ENCODE measurements at places on chromosomes 2 and 18.

GRCh38 chr2:86275962-86276361 lies 61.5 kb downstream of the REEP1 start:
- no peak for DNase-seq

- no peak for DNase-seq
Measured at GRCh38 chr2:143513081-143513480, 383.9 kb downstream of the ARHGAP15 start.

DNA sequence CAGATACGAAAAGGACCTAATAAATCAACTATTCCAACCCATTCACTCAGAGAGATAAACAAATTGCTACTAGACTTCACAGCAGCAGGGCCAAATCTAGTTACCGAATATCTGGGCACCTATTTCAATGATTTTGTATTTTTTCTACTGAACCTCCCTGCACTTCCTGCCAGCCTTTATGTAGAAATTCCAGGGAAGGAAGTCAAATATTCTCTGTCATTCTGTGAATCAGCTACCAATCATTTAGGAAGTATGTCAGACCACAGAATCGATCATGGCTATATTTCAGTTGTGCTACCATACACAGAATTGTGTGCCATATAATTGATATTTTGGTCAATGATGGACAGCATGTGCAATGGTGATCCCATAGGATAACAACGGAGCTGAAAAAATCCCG lies 109.6 kb upstream of the SPOPL start:
- no peak for DNase-seq

DNA sequence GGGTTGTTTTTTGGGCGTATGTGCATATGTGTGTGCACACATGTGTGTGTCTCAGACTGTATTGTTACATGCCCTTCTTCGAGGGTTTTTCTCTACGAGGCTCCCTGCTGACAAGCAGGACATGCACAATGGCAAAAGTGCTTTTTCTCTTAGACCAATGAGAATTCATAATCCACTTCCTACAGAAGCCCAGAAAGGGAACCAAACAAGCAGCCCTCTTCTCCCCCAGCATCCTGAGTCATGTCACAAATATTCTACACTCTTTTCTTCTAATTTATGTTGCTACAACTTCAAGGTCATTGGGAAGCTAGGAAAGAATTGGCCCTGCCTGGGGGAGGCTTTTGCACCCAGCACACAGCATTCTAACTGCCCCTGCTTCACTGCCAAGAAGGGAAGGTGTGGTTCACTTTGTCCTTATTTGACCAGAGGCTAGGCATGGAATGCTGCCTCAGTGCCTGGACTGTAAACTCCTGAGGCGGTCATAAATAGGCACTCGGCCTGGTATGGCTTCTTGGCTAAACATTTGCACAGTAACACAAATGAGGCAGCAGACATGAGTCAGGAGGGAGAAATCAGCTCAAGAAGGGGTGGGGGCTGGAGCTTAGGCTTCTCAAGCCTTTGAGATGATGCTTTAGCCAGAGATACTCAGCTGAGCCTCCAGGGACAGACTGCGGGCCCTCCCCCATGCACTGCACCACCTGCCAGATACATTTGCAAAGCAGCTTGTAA lies 92.7 kb upstream of the KLF7 start:
- DNase-seq: peak; percentile 46

- DNase-seq: no peak
Measured at GRCh38 chr2:152507907-152508306, 172.9 kb downstream of the FMNL2 start.

- DNase-seq: no peak
Measured at GRCh38 chr2:153873052-153874048, 1.6 kb downstream of the GALNT13 start.

GRCh38 chr2:176146101-176146500 lies 5.2 kb upstream of the HOXD4 start:
- peak; percentile 75 for DNase-seq

GRCh38 chr2:31217465-31218200 lies at the start of gene CAPN14:
Gene CAPN14 (minus strand): TSS chr2:31217515. CDS start chr2:31205447, 12,068 bp downstream.
- DNase-seq: no peak

DNA sequence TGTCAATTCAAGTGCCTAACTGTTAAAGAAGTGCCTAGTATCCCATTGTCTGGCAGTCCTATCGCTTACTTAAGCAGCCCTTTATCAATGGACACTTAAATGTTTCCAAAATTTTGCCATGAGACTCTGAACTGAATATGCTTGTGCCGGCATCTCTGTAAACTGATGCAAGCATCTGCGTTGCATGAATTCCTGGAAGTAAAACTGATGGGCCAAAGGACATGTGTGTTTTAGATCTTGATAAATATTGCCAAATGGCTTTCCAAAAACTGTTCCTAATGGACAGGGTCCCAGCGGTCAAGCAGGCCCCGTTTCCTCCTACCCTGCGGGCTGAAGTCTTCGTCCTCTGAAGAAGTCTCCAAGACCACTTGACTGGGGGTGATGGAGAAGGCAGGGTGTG lies 121.3 kb upstream of the ZNF516 start:
- DNase-seq: no peak

DNA sequence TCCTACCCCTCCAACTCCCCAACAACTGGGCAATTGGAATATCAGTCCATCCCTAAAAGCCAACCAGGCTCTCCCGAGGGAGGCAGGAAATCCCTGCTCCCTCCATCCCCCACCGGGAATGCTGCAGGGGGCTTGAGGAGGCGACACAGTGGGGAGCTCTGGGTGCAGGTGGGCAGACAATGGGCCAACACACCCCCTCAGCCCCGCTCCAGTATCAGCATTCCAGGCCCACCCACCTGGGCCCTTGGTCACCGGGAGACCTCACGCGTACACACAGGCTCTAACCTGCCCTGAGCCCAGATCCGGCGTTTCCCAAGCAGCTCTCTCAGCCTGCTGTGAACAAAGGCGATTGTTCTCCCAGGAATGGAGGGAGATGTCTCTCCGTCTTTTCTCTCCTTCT lies 37.6 kb upstream of the FZD7 start:
- DNase-seq: no peak

DNA sequence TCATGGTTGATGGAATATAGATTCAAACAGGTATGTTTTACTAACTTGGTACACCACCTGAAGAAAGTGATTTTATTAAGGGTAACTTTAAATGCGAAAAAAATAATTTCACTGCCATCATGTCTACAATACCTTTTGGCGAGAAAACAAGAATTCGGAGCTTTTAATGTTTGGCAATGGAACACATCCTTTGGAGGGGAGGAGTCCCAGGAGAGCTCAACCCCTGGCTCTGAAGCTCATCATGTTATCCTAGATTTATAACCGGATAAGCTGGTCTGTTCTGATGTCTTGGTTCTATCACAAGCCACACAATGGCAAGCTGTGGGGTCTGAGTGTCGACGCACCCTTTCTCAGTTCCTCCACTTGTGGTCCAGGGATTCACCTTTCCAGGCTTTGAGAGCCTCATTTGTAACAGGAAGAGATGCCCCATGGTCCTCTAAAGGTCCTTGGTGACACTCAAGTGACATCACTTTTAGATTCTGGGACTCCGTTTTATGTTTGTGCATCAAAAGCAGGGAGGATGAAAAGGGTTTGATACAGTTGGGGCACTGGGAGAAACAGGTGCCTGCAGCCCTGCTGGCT lies 172.7 kb downstream of the BCL2 start:
- no peak for DNase-seq

- no peak for DNase-seq
Measured at GRCh38 chr2:167404627-167405284, 516.5 kb downstream of the XIRP2 start.

DNA sequence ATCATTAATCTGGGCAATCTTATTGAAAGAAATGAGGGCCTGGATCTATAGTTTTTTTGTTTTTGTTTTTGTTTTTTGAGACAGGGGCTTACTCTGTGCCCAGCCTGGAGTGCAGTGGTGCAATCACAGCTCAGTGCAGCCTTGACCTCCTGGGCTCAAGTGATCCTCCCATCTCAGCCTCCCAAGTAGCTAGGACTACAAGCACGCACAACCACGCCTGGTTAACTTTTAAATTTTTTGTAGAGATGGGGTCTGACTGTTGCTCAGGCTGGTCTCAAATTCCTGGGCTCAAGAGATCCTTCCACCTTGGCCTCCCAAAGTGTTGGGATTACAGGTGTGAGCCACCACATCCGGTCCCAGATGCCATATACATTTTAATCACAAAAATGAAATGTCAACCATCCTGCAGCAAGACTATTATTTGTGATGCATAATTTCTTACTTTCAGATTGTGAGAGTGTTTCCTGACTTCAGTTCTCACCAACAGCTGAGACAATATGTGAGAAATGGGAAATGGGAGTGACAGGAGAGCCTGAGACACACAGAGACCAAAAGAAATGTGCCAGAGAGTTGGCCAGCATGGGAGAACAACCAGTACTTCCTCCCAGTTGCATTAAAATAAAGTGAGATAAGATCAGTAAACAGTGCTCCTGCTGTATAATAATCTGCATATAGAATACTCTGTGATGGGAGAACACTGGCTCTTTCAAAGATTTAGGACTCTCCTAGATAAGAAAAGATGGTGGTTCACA lies 87.6 kb downstream of the METTL8 start:
- no peak for DNase-seq

GRCh38 chr2:164737612-164738081 lies 104.0 kb downstream of the COBLL1 start:
- peak; percentile 59 for DNase-seq

GRCh38 chr18:9094307-9095226 lies 7.9 kb upstream of the NDUFV2 start:
- no peak for DNase-seq

DNA sequence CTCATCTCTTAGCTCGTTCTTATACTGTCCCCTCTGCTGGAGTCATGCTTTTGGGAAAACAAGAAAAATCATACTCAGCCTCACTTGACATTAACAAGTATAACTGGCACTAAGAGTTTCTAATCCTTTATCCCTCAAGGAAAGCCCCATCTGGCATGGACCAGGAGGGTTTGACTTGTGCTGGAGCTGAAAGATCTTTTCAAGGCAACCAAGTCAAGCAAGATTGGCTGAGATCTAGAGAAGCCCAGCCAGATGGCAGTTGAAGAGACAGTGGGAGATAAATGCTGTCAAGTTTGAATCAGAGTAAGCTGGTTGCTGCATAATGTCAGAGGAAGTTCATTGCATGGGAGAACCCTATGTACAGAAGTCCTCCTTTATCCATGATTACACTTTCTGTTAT lies 336.5 kb upstream of the LRP1B start:
- DNase-seq: no peak

DNA sequence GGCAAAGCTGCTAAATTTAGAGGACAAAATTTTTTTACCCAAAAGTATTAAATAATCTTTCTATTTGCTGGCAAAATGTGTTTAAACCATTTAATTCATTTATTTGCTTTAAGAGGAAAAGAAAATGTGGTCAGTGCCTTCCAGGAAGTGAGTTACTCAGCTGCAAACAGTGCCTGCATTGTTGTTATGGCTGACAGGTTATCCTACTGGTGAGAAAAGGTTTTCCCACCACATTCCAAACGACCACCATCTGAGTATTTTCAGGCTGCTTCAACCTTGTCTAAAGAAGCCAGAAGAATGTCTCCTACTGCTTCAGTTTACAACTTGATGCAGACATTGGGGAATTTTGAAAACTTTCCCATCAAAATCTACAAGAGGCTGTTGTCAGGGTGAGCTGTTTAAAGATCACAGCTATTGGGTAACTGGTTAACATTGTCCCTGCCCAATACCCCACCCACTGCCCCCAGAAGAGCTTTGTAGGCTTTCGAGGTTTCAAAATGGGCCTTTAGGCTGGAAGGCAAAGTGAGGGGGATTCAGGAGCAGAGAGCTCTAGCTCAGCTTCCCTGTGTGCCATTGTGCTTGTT lies 461.3 kb upstream of the FANCL start:
- DNase-seq: no peak

DNA sequence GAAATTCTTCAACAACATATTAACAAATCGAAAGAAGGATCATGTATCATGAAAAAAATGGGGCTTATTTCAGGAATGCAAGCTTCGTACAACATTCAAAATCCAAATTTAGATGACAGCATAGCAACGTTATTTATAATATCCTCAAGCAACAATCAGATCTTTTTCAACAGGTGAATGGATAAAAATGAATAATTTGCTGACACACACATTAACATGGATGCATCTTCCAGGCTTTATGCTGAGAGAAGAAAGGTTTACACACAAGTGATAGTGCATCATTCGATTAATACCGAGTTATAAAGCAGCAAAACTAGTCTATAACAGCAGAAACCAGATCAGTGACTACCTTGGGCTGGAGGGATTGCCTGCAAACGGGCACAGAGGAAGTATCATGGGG lies 209.5 kb upstream of the TPO start:
- DNase-seq: no peak

- no peak for DNase-seq
Measured at GRCh38 chr2:32060266-32060665, 3.1 kb upstream of the SPAST start.

GRCh38 chr18:26802330-26803200 lies 62.9 kb downstream of the AQP4 start:
- DNase-seq: no peak

- DNase-seq: no peak
Measured at GRCh38 chr2:109527846-109528705, 85.7 kb downstream of the SEPTIN10 start.

DNA sequence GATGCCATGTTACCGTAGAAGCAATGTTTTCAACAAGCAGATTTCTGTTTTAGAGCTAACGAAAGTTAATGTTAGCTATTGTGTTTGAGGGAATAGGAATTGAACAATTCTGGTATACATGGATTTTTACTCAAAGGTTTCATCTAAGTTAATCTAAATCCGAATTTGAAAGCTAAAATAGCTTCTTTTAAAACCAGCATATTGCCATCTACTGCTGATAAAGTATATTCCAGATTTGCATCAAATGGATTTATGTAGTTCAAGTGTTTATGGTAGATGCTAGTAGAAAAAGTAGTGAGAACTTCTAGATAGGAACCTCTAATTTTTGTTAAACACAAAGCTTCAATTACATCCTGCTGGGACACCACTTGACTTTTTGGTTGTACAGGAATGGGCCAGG lies 1569.5 kb upstream of the NXPH2 start:
- DNase-seq: no peak

DNA sequence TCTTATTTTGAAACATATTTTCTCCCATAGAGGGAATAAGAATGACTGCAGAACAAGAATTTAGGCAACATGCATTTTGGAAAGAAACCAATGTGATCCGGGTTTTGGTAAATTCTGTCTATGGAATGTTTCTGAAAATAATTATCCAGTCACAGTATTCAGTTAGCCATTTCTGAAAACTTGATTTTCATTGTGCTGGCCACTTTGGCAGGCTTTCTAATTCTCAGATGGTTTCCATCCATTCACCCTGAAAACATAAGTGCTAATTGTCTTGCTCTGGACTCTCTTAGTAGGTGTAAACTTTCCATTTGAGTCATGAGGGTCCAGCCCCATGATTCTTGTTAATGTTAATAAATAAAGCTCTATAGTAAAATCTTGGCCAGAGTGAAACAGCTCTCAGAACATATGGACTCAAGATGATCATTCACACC lies 176.5 kb downstream of the RBM43 start:
- no peak for DNase-seq

DNA sequence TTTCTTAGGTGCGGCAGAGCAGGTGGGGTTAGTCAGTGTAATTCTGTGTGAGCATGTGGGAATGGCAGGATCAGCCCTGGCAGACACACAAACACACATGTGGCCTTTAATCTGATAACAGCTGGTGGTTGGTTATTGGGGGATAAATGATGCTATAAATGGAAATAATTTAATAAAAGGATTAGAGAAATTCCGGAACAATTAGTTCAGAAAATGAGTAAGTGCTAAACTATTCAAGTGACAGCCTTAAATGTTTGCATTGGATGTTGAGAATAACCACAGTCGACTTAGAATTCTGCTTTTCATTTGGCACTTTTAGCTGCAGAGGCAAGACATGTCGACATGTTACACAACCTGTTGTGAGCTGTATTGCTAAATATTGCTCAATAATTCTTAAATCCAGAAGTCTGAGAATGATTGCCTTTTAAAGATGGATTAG lies 7.2 kb downstream of the SMYD1 start:
- no peak for DNase-seq

GRCh38 chr2:233033672-233034071 lies 1.2 kb downstream of the NEU2 start:
- DNase-seq: no peak

Data from spinal cord (tissue), 10 donors.